COR-L47 (cell line): ENCODE measurements at places on chromosomes 2 and 18.

- DNase-seq: peak; percentile 48
These were observed 150.8 kb downstream of the PTRHD1 start for GRCh38 chr2:24642351-24642750.

DNA sequence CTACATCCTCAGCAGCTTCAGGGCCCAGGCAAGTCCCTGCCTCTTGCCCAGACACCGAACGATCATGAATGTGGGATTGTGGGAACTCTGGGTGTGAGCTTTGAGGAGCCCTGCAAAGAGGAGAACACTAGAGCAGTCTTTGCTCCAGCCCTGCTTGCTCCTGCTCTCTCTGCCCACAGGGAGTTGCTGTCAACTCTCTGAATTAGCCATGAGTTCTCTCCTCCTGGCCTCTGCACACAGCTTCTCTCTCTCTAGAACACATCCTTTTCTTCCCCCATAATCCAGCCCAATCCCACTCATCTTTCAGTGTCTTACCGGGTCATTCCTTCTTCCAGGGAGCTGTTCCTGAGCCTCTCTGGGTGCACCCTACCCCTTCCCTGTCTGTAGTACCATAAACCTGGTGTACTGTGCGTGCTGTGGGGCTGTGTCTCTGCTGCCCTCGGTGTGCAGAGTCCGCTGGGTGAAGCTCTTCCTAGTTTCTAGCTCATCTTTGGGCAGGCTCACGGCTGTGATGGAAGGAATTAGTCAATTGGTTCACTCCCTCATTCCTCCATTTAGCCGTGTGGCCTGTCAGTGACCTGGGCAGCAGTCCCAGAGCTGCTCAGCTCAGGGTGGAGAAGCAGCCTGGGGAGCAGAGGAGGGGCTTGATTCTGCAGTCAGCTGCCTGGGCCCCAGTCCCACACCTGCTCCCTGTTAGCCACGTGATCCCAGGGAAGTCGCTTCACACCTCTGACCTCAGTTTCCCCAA is 132.9 kb upstream of the HDAC4 start:
- no peak for DNase-seq

GRCh38 chr2:98050070-98050469 is 36.9 kb upstream of the VWA3B start:
- DNase-seq: no peak

DNA sequence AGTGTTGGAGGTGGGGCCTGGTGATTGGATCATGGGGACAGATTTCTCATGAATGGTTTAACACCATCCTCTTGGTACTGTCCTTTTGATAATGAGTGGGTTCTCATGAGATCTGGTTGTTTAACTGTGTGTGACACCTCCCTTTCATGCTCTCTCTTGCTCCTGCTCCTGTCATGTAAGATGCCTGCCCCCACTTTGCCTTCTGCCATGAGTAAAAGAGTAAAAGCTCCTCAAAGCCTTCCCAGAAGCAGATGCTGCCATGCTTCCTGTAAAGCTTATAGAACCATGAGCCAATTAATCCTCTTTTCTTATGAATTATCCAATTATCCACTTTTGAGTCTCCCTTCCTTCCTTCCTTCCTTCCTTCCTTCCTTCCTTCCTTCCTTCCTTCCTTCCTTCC is 317.7 kb downstream of the RDH14 start:
- no peak for DNase-seq

- no peak for DNase-seq
These were observed 20.3 kb downstream of the NPC1 start for GRCh38 chr18:23565916-23566547.

- no peak for DNase-seq
These were observed 146.2 kb upstream of the LYPD1 start for GRCh38 chr2:132816234-132816633.

GRCh38 chr18:35426786-35427185 is 49.6 kb upstream of the ZNF396 start:
- no peak for DNase-seq

GRCh38 chr18:76524900-76525698 is 30.1 kb upstream of the ZNF516 start:
- DNase-seq: peak; percentile 96

DNA sequence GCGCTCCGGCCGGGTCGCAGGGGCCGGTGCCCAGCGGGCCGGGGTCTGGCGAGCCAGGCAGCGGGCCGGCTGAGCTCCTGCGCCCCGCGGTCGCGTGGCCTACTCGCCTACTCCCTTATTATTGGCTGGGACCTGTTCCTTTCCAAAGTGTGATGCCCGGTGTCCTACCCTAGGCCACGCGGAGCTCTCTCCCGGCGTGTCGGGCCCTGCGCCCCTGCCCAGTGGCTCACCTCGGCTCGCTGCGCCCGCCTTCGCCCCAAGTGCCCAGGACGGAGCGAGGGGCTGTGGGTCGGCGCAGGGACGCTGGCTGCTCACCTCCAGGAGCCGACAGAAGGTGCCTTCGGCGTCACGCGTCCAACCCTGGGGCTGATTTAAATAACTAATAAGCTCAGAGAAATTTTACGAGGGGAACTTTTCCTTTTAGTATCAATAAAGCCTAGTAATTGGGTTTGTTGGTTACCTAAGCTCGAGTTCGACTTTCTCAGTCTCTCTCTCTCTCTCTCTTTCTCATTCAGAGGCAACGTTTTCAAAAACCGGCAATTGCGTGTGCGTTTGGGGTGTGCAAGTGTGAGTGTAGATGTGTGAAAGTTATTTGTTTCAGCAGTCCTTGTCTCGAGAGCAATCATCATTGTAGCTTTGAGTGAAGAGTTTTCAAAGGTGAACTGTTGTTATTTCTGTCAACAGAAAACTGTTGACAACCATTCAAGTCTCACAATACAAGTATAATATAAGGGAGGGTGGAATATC is 7.0 kb upstream of the SATB2 start:
- no peak for DNase-seq

DNA sequence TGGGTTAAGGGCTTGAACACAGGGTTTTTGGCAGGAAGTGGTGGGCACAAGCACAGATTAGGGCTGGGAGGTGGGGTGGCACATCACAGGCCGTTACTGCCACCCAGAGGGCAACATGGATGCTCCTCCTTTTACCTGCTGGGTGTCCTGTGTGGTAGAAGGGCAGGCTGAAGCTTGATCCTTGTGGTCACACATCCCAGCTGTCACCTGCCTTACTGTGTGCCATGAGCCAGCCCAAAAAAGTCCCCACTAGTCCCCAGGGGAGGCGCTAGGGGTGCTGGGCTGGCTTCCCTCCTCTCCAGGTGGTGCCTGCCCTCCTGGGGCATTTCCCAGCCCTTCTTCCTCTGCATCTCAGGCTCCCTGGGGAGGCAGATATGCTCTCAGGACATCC is 50.5 kb upstream of the ALPP start:
- DNase-seq: no peak

DNA sequence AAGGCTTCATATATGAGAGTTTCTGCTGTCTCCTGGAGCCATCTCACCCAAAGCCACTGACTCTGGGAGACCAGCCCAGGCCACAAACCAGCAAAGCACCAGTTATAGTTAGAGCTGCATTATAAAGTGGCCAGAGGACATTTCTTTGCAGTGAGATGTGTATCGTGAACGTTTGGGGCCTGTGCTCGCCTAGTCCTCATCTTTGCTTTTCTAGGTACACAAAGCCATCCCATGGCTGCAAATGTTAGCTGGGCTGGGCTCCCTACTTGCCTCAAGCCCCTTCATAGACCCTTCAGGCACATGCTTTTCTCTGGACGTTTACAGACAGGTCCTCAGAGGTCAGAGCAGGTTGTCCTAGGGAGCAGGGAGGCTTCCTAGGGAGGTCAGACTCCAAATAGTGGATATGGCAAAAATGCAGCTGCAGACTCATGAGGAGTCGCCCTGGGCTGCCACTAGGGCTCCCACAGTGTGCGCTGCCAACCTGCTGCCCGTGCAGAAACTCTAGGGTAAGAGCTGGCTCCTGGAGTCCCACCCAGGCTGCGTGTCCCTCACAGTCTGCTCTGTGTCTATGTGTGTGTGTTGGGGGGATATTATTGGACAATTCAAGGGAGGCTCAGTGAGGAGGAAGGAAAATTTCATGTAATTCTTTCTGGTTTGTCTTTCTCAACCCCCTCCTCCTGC is 141.0 kb downstream of the RPIA start:
- DNase-seq: no peak

DNA sequence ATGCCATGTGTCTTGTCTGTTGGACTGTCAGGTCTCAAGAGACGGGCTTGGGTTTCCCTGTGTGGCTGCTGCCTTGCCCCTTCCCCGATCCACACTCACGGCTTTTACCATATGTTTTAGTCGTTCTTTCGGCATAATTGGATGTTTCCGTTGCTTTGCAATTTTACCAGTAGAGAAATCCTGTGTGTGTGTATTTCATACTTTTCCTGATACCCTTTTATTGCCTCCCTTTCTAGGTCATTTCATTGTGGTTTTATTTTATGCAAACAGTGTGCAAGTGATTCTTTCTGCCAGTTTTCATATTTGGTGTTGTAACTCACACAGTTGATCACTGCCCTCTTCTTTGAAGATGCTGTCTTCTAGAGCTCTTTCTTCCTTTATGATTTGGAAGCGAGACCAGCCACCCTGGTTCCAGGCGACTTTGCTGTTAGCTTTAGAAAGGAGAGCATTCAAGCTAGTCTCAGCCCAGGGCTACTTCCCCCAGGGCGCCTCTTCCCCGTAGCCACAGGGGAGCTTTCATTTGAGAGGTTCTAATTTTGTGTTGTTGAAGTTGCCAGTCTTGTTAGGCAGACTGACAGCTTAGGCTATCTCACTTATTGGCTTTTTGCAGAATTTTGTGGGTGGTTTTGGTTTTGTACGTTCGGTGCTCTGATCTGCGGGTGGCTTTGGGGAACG is 17.0 kb downstream of the SH3BP4 start:
- DNase-seq: no peak

- no peak for DNase-seq
These were observed 145.8 kb upstream of the ACAA2 start for GRCh38 chr18:49959176-49959575.

DNA sequence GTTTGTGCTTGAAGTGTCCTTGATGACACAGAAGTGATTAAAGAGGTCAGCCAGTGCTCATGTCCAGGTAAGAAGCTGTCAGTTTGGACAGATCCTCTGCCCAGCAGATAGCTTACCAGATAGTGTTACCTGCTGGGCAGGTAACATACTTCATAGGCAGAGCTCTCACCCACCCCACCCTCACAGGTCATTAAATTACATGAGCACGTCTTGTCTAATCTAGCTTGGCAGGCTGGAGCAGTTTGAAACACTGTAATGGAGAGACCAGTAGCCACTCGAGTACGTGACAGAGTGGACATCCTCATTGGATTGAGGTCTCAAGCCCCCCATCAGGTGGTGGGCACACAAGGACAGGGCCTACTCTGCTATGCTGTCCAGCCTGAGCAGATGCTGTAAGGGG is 27.1 kb downstream of the TTC32 start:
- no peak for DNase-seq

DNA sequence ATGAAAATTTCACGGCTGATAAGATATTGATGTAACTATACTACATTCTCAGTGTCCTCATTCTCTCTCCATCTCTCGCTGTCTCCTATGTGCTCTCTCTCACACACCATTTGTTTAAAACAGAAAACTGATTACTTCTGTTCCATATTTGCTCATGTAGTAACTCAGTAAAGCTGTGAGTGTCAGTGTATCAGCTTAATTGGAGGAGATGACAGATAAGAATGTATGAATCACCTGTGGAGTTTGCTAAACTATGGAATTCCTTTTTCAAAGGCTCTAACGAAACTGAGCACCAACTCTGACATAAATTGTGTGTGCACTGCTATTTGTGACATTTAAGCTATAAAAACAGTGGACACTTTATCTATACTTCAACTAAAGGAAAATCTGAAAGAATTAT is 1080.0 kb downstream of the DSC3 start:
- DNase-seq: no peak

- no peak for DNase-seq
These were observed 258.5 kb downstream of the ALK start for GRCh38 chr2:29662861-29663260.

DNA sequence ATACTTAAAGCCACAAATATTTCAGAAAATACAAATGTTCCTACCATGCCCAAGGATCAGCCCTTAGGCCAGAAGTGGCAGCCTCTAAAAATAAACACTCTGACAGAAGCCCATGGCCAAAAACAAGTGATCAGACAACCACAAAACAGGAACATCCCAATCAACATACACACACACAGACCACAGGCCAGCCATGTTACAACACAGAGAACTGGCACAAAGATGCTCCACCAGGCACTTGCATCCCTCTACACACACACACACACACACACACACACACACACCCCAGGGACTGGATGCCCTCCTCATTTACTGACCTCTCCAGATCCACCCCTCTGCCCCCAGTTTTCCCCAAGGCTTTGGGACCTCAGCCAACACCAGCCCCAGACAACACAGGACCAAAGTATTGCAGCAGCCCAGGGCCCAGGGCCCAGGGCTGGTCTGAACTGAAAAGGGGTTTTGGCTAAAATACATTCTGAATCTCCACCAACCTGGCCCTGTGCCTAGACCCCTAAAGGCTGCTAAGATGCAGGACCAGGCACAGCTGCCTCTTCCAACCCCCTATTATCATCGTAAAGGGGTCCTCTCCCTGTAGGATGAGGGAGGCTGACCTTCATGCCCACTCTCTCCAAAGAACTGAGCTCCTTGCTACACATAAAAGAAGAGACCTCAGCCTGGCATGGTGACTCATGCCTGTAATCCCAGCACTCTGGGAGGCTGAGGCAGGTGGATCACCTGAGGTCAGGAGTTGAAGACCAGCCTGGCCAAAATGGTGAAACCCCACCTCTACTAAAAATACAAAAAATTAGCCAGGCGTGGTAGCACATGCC is 151.4 kb downstream of the TNS1 start:
- DNase-seq: no peak

DNA sequence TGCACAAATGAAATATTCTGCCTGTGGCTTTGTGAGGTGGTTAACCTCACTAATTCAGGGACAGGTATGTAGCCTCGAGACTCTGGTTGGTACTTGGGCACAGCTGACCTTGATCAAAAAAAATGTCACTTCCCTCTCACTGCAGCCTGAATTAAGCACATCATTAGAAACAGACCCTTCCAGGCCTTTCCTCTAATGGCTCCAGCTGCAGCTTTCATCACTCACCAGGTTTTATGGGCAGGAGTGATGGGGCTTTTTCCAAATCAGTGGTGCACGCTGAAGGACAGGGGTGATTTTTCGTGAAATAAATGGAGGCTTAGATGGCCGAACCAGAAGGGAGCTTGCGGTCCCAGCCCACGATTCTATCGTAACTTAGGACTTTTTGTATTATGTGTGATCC is 213.0 kb upstream of the RAB12 start:
- no peak for DNase-seq

DNA sequence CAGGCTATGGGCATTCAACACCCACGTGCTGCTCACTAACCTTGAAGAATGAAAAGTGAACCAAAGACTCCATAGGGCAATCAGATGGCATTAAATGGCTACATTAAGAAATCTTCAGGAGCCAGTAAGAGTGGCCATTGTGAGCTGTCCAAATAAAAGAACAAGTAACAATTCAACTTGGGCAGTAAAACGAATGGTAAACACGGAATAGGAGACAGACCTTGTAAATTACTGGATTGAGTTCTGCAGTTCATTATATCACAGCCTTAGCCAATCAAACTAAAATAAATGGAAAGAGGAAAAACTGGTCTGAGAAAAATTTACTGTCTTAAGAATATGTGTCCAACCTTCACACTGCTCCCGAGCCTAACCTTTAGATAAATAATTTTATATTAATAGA is 306.5 kb upstream of the ZNF521 start:
- no peak for DNase-seq
